ENCODE measurements at places on chromosomes 11 and 22. TPM values are rescaled to one million over a fixed set of nuclear protein-coding genes. Genes with fewer than 3 reads are reported as not detected.

The OR56B4 gene
- not detected for polyA plus RNA-seq

The APOL1 gene
- polyA plus RNA-seq = 65.8 TPM

The SOX6 gene
- polyA plus RNA-seq = not detected

The CAVIN3 gene
- not detected for polyA plus RNA-seq
